Thoracic aorta (tissue), 2 donors: ENCODE measurements at places on chromosomes 3 and 15. TPM values are rescaled to one million over a fixed set of nuclear protein-coding genes. Genes with fewer than 3 reads are reported as not detected.

DNA sequence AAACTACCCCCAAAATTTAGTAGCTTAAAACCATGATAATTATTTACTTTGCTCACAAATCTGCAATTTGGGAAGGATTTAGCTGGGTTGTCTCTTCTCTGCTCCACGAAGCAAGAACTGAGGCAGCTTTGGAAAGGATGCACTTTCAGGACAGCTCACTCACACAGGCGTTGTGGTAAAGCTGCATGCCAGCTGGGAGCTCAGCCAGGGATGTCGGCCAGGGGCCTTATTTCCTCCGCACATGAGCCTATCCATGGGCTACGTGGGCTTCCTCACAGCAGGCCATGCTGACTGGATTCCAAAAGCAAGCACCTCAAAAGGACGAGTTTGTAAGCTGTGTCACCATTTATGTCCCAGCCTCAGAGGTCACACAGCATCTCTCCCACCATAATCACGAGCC lies 301.3 kb upstream of the IGF1R start:
- no peaks in the 10 kb centered on the region for H3K27me3 ChIP-seq
- H3K27ac ChIP-seq, result no peak overlapping the region
- no peak for DNase-seq
- no peaks in the 10 kb centered on the region for H3K36me3 ChIP-seq

- no peaks in the 10 kb centered on the region for H3K36me3 ChIP-seq
- DNase-seq, result no peak
- H3K4me3 ChIP-seq, result no peak overlapping the region
- H3K27me3 ChIP-seq, result no peaks in the 10 kb centered on the region
- H3K4me1 ChIP-seq, result no peaks in the 10 kb centered on the region
Observed at GRCh38 chr3:36926292-36926897, 18.5 kb downstream of the TRANK1 start.

Gene SPINK8
- not detected for total RNA-seq

Gene NFKBIZ
- 225 TPM for total RNA-seq

DNA sequence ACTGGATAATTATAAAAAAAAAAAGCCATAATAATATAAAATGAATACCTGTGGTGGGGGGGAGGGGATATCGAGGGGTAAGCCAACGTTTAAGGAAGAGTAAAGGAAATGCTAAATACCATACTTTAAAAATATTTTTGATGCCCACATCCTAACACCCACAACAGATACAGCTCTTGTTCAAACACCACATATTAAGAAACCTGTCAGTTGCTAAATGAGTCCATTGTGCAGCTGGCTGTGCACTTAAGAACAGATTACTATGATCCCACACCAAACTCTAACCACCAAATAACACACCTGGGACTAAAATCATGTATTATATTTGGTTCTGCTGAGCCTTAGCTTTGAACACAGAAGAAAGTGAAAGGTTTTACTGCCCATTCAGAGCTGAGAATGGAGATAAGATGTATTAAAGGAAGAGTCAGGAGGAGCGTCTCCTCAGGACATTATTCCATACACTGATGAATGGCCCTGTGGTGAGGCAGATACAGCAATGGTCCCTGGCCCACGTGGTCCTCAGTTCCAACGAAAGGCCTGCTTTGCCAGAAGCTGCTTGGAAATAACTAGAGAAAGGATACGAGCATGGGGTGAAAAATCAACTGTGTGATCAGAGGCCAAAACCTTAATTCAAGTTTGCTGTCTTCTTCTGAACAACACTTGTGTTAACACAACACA lies 515.4 kb downstream of the FOXP1 start:
- no peaks in the 10 kb centered on the region for H3K27me3 ChIP-seq
- H3K4me3 ChIP-seq, result no peak overlapping the region
- H3K27ac ChIP-seq, result peak overlapping the region; percentile 45
- no peak for DNase-seq
- no peaks in the 10 kb centered on the region for H3K36me3 ChIP-seq

Gene SAMMSON
- total RNA-seq, result 25.3 TPM

DNA sequence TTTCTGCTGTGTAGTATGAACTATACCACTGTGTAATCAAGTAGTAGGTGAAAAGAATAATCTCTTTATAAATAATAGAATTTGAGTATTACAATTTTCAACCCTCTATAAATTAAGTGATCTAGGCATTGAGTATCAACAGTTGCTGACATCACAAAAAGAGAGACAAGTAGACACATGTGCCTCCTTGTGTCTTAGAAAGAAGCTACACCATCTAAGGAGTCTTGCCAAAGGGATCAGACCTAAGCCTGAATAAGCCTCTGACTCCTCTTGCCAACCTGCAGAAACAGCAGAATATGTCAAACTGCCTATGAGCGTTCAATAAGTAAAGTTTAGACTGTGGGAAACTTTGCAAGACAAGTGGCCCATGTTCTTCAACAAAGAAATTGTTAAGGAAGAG lies 5.8 kb upstream of the MTMR10 start:
- no peaks in the 10 kb centered on the region for H3K36me3 ChIP-seq
- no peak overlapping the region for H3K4me3 ChIP-seq
- peaks cover 4% of the 10 kb centered on the region for H3K4me1 ChIP-seq

Gene SLC15A2
- 4.7 TPM for total RNA-seq

Gene IL17RB
- not detected for total RNA-seq

DNA sequence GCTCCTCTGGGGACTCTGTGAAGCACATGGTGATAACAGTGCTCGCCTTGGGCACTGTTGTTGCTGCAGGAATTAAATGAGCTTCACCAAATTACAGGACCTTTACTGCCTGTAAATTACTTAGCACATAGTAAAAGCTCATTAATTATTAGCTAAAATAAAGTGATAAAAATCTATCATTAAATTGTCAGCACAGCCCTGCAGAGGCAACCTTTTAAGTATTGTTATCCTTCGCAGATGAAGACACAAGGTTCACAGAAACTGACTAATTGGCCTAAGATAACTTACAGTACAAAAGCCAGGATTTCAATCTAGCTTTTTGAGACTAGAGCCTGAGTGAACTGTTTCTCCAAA lies 96.0 kb downstream of the ST6GAL1 start:
- no peak overlapping the region for H3K4me3 ChIP-seq
- peak overlapping the region; percentile 33 for H3K27ac ChIP-seq
- no peaks in the 10 kb centered on the region for H3K27me3 ChIP-seq
- no peaks in the 10 kb centered on the region for H3K36me3 ChIP-seq
- H3K4me1 ChIP-seq, result peaks cover 17% of the 10 kb centered on the region

- no peaks in the 10 kb centered on the region for H3K27me3 ChIP-seq
- DNase-seq, result no peak
- H3K27ac ChIP-seq, result peak overlapping the region; percentile 1
- peaks cover 47% of the 10 kb centered on the region for H3K4me1 ChIP-seq
- H3K4me3 ChIP-seq, result no peak overlapping the region
- H3K36me3 ChIP-seq, result no peaks in the 10 kb centered on the region
Observed at GRCh38 chr3:134242649-134243617, 7.7 kb downstream of the RYK start.

Gene GXYLT2
- 35.1 TPM for total RNA-seq

- no peak overlapping the region for H3K4me3 ChIP-seq
- peaks cover 48% of the 10 kb centered on the region for H3K4me1 ChIP-seq
- no peaks in the 10 kb centered on the region for H3K27me3 ChIP-seq
- no peak for DNase-seq
Observed at GRCh38 chr3:66398228-66399025, 102.4 kb downstream of the LRIG1 start.
